CD4-positive, alpha-beta T cell treated with Interleukin-15 for 4 hours (primary cell): ENCODE measurements at places on chromosomes 7 and 10.

- no peak for DNase-seq
These were observed 128.4 kb upstream of the PHYHIPL start for GRCh38 chr10:59047957-59048618.

DNA sequence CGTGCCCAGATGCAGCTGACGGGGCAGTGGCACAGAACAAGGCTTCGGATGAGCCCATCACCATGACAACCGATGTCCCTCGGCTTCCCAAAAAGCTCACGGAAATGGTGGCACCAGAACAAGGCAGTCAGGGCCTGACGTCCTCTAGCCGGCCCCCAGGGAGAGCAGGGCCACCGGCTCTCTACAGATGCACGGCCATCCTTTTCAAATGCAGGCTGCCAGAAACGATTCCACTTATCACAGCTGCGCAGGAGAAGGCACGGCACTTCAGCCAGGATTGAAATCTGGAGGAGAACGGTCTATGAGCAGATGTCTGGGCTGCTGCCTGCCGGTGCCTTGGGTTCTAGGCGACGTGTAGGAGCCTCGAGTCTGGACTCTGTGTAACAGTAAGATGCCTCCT, 223.8 kb downstream of the ZMYND11 start:
- no peak for DNase-seq

- DNase-seq = no peak
These were observed 36.3 kb upstream of the RNF32 start for GRCh38 chr7:156604311-156604710.

- no peak for DNase-seq
These were observed 8.4 kb downstream of the ZNF862 start for GRCh38 chr7:149846436-149847046.

- DNase-seq = no peak
These were observed 455.7 kb upstream of the KLF6 start for GRCh38 chr10:4240608-4241197.

- DNase-seq = no peak
These were observed 30.3 kb upstream of the TPK1 start for GRCh38 chr7:144866189-144866588.

DNA sequence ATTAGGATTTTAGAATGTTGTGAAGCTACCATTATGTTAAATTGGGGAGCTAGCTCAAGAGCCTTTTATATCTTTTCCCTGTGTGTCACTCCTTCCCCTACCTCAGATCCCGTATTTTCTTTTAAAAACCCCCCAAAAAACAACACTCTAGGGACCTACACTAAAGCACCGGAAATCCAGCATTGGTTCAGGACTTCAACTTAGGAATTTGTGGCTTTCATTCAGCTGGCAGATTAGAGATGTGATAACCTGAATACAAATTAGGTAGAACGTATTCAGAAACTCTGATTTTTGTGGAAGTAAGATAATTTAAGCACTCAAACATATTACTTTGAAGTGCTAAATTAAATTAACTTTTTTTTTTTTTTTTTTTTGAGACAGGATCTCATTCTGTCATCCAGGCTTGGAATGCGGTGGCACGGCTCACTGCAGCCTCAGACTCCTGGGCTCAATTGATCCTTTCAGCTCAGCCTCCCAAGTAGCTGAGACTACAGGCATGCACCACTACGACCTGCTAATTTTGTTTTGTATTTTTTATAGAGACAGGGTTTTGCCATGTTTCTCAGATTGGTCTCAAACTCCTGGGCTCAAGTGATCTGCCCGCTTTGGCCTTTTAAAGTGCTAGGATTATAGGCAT, 6.8 kb downstream of the TBC1D12 start:
- DNase-seq = no peak

GRCh38 chr10:88116971-88117626, 253.7 kb downstream of the PTEN start:
- DNase-seq = peak; percentile 12

- no peak for DNase-seq
These were observed 10.5 kb downstream of the TCAF1 start for GRCh38 chr7:143891457-143891856.

- peak; percentile 92 for DNase-seq
These were observed 63.9 kb upstream of the AHR start for GRCh38 chr7:17234398-17235031.

DNA sequence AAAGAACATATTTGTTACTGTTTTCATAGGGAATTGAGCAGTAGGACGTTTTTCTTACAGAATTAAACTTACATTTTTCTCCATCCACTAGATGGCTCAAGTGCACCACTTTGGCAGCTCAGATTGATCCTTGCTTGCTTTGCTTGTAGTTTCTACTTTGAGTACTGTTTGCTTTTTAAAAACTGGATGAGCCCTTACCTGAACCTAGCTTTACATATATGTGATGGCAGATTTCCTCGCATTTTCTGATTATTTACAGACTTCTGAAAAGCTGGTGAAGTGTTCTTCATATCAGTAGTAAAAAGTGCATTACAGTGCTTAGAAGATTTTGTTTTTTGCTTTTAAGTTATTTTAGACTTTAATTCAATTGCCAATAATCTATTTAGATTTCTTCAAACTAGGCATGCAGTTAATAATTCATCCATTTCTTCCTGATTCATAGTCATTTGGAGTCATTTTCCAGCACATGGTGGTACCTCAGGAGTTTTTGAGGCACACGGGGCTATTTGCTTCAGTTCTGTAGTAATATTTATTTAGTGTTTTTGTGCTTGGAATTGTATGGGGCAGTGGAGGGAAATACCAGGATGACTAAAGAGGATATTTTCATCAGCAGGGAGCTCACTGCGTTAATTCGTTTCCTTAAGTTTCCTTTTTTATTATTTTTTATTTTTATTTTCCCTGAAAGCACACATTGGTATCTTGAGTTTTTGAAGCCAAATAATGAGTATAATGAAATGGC, 57.3 kb downstream of the MAPK8 start:
- peak; percentile 36 for DNase-seq

DNA sequence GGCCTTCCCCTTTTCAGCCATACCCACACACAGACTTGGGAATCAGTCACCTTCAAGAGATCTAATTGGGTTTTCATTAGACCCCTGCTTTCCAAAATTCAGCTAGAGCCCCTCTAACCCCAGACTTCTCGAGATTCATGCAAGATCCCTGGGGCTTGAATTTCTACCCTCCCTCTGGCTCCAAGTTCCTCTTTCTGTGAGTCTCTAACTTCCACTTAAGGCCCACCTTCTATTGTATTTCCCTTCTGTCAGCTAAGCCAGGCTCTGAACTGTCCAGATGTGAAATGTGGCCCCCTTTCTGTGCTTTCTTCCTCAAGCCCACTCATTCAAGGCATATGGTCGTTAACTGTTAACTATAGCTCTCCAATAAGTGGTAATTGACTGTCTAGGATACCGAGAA, 132.2 kb downstream of the ZNF365 start:
- DNase-seq = no peak

DNA sequence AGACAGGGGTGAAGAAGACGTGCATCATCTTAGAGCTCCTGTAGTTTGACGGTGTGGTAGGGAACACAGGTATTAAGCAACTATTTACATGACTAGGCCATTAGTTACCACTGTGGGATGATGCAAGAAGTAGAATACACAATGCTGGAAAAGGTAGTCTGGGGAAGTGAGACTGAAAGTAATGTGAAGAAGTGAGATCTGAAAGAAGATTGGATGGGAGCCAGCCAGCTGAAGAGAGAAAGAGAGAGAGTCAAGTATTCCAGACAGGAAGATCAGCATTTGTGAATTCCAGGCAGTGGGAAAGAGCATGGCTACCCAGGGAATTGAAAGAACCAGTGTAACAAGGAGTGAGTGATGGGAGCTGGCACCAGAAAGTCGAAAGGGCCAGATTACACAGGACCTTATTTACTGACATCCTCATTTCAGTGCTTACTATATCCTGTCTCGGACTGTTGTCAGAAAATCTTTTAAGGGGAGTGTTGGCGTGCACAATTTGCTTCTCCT, 4.0 kb upstream of the CFAP58 start:
- DNase-seq = no peak

- no peak for DNase-seq
These were observed 4.1 kb upstream of the BMPR1A start for GRCh38 chr10:86752311-86752710.

- DNase-seq = no peak
These were observed 37.0 kb upstream of the LRRC17 start for GRCh38 chr7:102875700-102876295.

GRCh38 chr7:141702047-141702567, at the start of gene DENND11:
Gene DENND11, minus strand, starts transcription at chr7:141702166. Its CDS starts 13 bp downstream, at chr7:141702153.
- DNase-seq = peak; percentile 19

- no peak for DNase-seq
These were observed 160.8 kb downstream of the LRMDA start for GRCh38 chr10:75592151-75592787.

GRCh38 chr10:21506351-21506750, 19.1 kb downstream of the SKIDA1 start:
- DNase-seq = no peak

DNA sequence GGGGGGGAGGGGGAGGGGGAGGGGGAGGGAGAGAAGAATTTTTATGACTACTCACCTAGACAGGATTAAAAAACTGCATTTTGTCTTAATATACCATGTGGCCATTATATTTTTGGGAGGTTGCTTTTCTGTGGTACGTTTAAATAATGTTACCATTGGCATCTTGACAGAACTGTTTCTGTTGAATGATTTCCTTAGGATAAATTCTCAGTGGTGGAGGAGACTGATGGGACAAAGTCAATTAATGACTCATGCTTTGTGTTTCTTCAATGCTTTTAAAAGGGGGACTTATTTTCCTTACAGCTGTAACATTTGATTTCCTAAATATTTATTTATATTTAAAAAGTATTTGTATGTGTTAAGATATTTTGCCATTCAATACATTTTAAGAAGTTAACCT, 13.7 kb downstream of the AGR2 start:
- no peak for DNase-seq

- DNase-seq = no peak
These were observed 209.6 kb downstream of the DKK1 start for GRCh38 chr10:52523696-52524095.
